ENCODE measurements at places on chromosomes 7 and 10. TPM values are rescaled to one million over a fixed set of nuclear protein-coding genes. Genes with fewer than 3 reads are reported as not detected.

DNA sequence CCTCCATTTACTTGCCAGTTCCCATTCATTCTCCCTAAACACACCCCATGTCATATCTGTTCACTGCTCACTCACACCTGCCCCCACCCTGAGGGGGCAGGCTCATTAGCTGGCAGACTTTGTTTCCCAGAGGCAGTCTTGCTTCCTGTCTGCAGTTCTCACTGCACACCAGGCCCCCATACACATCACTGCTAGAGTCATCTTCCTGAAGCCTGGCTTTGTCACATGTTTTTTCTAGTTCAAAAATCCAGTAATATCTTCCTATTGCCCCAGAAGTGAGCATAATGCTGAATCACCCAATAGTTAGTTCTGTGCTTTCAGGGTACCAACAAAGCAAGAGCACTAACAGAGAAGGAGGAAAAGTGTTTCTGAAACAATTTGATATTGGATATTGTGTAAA, 1.9 kb downstream of the LRRC72 start:
- DNase-seq = no peak

- no peak for DNase-seq
Observed at GRCh38 chr10:61592581-61592980, 70.1 kb upstream of the CABCOCO1 start.

DNA sequence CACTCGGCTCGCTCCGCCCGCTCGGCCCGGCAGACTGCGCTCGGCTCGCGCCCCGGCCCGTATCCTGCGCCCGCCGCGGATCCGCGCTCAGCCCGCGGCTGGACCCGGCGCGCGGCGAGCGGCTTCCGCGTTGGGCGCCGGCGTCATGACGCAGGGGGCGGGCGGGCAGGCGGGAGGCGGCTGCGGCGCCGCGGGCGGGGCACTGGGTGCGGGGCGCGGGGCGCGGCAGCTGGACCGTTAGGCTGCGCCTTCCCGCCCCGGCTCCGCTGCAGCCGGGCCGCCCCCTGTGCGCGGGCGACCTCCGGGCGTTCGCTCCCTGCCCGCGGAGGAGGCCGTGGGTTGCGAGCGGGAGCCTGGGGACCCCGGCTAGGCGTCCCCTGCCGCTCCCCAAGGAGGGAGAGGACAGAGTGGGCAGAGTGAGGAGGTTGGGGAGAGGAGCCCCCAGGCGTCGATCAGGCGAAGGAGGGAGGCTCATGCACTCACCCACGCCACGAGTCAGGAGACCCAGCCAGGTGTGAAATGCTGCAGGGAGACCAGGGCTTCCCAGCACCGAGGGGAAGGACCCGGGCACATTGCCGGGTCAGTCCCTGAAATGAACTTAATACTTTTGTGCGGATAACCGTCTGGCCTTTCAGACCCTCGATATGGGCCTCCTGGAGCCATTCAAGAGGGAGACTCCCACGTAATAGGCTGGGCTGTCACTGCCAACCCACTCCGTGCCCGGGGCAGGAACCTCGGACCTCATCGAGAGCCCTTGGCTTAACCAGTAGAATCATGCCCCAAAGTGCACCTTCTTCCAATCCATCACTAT, at the start of gene PIP4K2A:
PIP4K2A (minus strand) TSS at position 100 of the 811 bp plus-strand sequence. CDS start 252 bp downstream, outside the sequence.
- DNase-seq = peak; percentile 82

Gene ASAH2
- 2.1 TPM for total RNA-seq

- DNase-seq = no peak
Observed at GRCh38 chr10:85642082-85642420, 724.5 kb downstream of the GRID1 start.

- no peak for DNase-seq
Observed at GRCh38 chr10:99521765-99522469, 10.8 kb upstream of the NKX2-3 start.

GRCh38 chr10:64142395-64142794, 621.2 kb downstream of the REEP3 start:
- no peak for DNase-seq
